ENCODE measurements at places on chromosomes 4 and X.

GRCh38 chr4:140070366-140070765 is 83.6 kb downstream of the MAML3 start:
- no peak for DNase-seq

DNA sequence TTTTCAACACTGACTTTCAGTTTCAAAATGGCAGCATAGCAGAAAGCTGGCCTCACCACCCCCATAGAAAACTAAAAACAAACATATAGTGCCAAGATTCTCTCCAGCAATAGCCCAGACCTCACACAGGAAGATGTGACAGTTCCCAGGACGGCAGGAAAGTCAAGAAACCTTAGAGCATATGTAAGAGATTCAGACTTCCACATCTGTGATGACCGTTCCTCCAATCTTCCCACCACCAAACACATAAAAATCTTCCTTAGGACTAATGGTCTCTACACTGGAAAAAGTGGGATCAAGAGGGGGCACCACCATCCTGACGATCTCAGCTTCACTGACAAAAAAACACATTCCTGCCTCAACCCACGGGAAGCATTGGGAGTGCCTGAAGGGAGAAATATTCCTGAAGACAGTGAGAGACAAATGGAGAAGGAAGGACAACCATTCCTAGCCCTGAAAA is 134.1 kb upstream of the CPXCR1 start:
- DNase-seq, result no peak

DNA sequence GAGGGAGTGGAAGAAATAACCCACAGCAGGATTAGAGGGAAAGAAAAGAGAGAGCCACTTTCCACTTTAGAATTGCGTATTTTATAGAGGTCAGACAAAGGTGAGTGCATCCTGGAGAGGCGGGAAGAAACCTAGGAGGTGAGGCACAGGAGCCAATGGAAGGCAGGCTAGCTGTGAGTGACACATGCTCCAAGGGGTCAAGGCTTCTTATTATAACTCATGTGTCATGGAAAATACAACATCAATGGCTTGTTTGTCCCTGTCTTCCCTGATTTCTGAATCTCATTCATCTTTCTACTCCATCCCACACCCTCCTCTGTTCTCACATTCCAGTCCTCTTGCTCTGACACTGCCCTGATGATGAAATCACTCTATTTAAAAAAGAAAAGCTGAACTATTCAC is 14.4 kb downstream of the ANXA3 start:
- DNase-seq, result no peak

- no peak for DNase-seq
Observed at GRCh38 chr4:112083587-112084347, 61.5 kb upstream of the FAM241A start.

Data from NCI-H510A treated with DMSO at 0.1 percent for 48 hours (cell line).